ENCODE measurements at places on chromosomes 4 and X. TPM values are rescaled to one million over a fixed set of nuclear protein-coding genes. Genes with fewer than 3 reads are reported as not detected.

ADGRG2 gene
- total RNA-seq = not detected

AMBN gene
- not detected for total RNA-seq

GAGE2A gene
- total RNA-seq = not detected

DNA sequence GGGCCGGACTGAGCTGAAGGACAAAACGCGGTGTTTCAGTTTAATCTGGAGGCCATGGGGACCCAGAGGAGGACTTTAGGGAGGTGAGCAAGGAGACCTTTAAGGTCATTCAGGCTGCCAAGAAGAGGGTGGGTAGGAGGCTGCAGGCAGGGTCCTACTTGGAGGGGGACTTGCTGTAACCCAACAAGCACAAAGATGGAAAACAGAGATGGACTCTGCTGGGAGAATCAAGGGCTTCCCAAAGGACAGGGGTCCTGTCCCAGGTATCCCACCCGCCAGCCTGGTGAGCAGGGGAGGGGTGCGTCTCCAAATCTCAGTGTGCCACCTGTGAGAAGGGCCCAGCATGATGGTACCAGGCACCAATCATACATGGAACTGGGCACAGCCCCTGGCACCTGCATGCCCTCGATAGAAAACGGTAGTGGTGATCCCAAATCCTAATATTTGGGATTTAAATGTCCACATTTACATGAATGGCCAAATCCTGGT, 3.9 kb upstream of the HAUS3 start:
- H3K4me3 ChIP-seq = no peak overlapping the region
- H3K36me3 ChIP-seq = no peaks in the 10 kb centered on the region

NUDT11 gene
- 4.6 TPM for total RNA-seq

DNA sequence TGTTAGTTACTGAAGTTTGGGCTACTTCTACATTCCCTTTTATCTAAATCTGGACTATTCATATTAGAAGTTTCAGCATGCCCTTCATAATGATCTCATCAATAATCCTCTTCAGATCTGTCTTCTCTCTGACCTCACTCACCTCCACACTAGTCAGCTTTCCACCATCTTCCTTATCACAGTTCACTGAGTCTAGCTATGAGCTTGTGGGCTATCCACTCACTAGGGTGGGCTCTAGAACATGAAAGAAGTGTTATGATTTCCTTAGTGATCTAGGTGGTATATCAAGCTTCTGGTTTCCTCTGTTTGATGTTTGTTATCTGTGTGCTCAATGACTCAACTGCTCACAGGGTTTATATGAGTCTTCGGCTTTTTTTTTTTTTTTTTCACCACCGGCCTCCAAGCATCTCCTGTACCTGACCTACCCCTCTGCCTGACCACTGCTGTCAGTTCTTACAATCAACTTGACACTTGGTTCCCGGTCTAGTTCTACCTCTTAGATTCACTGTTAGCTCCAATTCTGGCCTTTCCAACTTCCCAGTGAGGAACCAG, 103.1 kb downstream of the PAPSS1 start:
- H3K4me3 ChIP-seq = no peak overlapping the region
- DNase-seq = no peak
- H3K27me3 ChIP-seq = no peaks in the 10 kb centered on the region
- H3K4me1 ChIP-seq = peaks cover 56% of the 10 kb centered on the region

DNA sequence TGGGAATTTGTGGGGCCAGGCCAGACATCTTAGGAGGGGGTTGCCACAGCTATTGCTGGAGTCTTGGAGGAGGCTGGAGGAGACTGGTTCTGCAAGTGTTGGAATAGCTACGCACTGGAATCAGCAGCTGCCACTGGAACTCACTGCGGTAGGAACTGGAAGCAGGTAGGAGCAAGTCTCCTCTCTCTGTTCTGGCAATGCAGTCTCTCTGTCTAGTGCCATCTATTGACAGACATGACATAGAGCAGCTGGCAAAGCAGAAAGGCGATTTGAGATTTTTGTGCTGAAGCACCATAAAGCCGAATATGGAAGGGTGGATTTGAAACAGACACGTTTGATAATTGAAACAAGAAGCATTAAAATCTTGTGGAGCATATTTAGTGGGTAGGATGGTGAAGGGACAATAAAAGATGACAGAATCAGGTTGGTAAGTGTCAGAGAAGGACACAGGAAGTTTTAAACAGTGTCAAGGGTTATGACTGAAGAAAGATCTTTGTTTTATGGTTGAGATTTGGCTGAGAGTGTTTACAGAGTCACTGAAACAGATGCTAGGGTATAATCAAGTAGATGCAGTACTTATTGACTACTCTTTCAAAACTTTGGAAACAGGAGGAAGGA, 23.5 kb upstream of the SYNPO2 start:
- DNase-seq = peak; percentile 50
- H3K4me3 ChIP-seq = no peak overlapping the region
- peaks cover 2% of the 10 kb centered on the region for H3K27me3 ChIP-seq

DNA sequence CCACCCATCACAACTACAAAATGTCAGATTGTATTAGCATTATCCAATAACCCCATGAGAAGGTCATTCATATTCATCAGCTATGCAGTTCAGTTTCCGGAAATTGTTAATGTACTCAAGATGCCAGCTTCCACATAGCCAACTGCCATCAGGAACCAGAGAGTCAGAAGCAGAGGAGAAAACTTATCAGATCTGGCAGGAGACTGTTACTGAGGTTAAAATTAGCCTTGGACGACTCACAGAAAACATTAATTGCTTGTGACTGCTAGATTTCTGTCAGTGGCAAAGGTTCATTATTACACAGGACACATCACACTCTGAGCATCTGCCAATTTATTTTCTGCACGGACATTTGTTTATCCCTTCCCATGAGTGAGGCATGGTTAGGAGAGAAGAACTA, 352.8 kb downstream of the DHRSX start:
- H3K4me3 ChIP-seq = no peak overlapping the region
- H3K27ac ChIP-seq = no peak overlapping the region
- H3K36me3 ChIP-seq = peaks cover 4% of the 10 kb centered on the region
- DNase-seq = no peak

AFP gene
- 2.5 TPM for total RNA-seq

GRCh38 chrX:147680251-147680650, 231.5 kb upstream of the FMR1 start:
- no peak overlapping the region for H3K4me3 ChIP-seq
- H3K27ac ChIP-seq = no peak overlapping the region
- no peaks in the 10 kb centered on the region for H3K27me3 ChIP-seq
- H3K36me3 ChIP-seq = no peaks in the 10 kb centered on the region

DRP2 gene
- total RNA-seq = 0.55 TPM

- no peak for DNase-seq
- peak overlapping the region; percentile 97 for H3K4me3 ChIP-seq
- H3K36me3 ChIP-seq = peaks cover 65% of the 10 kb centered on the region
- peaks cover 38% of the 10 kb centered on the region for H3K27me3 ChIP-seq
- peak overlapping the region; percentile 99 for H3K27ac ChIP-seq
- H3K4me1 ChIP-seq = peaks cover 37% of the 10 kb centered on the region
Observed at GRCh38 chrX:45768666-45769236, 568.1 kb upstream of the DIPK2B start.

USP17L30 gene
- total RNA-seq = not detected

PCSK1N gene
- total RNA-seq = not detected

KIAA1210 gene
- total RNA-seq = not detected

DNA sequence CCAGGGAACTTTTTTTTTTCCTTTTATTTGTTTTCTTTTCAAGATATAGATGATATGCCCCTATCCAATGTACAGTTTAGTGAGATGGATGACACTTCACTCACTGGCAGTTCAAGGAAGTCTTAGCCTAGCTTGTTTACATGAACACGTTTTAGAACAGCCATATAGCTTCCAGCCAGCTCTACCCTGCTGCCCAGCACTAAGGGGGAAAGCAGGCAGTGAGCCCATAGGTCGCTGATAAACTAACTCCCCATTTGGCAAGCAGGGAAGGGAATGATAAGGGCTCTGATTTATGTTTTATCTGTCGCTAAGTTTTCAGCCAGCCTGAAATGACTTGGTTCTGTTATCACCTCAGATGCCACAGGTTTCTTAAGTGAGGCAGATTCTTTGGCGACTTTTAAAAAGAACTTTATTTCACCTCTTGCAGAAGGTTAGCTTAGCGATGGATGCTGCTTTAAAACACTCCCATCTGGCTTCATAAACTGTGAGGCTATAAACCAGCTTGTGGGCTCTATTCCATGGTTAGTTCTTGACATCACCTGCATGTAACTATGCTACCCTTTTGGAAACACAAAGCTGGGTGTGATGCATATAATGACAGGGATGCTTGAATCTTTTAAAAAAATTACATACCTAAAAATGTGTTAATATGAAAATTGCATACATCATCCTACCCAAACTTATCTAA, 348.4 kb downstream of the FBXO8 start:
- no peaks in the 10 kb centered on the region for H3K36me3 ChIP-seq
- no peaks in the 10 kb centered on the region for H3K4me1 ChIP-seq
- H3K4me3 ChIP-seq = no peak overlapping the region
- H3K27ac ChIP-seq = no peak overlapping the region
- no peak for DNase-seq

- H3K36me3 ChIP-seq = peaks cover 5% of the 10 kb centered on the region
- peaks cover 20% of the 10 kb centered on the region for H3K4me1 ChIP-seq
- H3K27ac ChIP-seq = no peak overlapping the region
Observed at GRCh38 chrX:53075011-53075410, 7.2 kb upstream of the TSPYL2 start.

GRCh38 chr4:4803216-4803911, 56.1 kb upstream of the MSX1 start:
- 0 out of 2 replicates have a peak, but pooled peaks cover 4% of the 10 kb centered on the region for H3K36me3 ChIP-seq
- H3K27me3 ChIP-seq = peaks cover 37% of the 10 kb centered on the region
- peaks cover 16% of the 10 kb centered on the region for H3K4me1 ChIP-seq
- no peak overlapping the region for H3K27ac ChIP-seq
- no peak overlapping the region for H3K4me3 ChIP-seq
- DNase-seq = no peak

SHISA3 gene
- not detected for total RNA-seq

TMPRSS11D gene
- total RNA-seq = not detected

DNA sequence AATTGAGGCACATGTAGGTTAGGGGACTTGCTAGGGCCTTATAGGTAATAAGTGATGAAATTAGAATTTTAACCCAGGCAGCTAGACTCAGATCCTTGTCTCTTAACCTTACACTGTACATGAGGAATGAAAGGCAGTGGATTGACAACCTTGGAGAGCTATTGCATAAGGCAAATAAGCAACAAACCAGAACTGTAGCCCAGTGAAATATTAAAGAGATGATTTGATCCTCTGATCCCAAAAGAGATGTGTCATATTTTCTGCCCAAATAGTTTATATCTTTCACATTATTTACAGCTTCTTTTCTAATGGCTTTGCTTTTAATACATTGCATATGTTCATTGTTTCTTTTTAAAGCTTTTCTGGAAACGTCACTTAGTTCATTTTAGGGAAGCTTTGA, 252.6 kb downstream of the ANK2 start:
- H3K27me3 ChIP-seq = no peaks in the 10 kb centered on the region
- no peak overlapping the region for H3K4me3 ChIP-seq
- no peak overlapping the region for H3K27ac ChIP-seq
- no peaks in the 10 kb centered on the region for H3K36me3 ChIP-seq
- no peaks in the 10 kb centered on the region for H3K4me1 ChIP-seq

TMPRSS11B gene
- not detected for total RNA-seq

S100P gene
- not detected for total RNA-seq

TAF7L gene
- total RNA-seq = 0.26 TPM

VEGFC gene
- 341 TPM for total RNA-seq

DNA sequence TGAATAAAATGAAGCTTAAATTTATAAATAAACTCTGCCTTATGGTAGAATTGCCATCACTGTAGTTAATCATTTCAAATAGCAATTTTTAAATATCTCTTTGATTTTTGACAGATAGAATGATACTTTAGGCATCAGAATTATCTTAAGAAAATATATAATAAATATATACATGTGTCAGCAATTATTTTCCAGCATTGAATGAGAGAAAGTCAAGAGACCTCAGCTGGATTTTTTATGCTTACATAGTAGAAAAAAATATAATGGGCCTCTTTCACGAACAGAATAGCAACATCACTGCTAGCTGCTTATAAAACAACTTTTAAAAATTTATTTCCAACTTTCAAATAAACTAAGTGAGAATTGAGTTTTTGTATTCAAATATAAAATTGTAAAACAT, 424.0 kb upstream of the MAGEB16 start:
- no peak overlapping the region for H3K4me3 ChIP-seq
- H3K4me1 ChIP-seq = no peaks in the 10 kb centered on the region
- H3K27ac ChIP-seq = no peak overlapping the region
- H3K36me3 ChIP-seq = no peaks in the 10 kb centered on the region
- DNase-seq = no peak

DNA sequence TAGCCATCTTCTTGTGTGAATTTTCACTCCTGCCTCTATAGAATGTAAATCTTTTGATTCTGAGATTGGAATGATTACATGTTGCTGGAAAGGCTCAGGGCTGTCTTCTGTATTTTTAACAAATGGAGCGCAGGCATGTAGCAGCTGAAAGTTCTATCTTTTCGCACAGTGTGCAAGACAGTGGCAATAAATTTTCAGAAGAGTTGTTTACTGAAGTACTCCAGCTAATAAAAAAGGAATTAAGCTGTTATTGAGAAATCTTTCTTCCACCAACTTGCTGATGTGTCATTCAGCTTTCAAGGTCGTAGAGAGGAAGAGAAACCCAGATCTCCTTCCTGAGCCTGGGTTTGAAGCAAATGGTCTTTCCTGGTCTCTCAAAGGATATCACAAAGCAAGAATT, 122.0 kb upstream of the PUDP start:
- DNase-seq = peak; percentile 53
- H3K4me3 ChIP-seq = peak overlapping the region; percentile 69

DNA sequence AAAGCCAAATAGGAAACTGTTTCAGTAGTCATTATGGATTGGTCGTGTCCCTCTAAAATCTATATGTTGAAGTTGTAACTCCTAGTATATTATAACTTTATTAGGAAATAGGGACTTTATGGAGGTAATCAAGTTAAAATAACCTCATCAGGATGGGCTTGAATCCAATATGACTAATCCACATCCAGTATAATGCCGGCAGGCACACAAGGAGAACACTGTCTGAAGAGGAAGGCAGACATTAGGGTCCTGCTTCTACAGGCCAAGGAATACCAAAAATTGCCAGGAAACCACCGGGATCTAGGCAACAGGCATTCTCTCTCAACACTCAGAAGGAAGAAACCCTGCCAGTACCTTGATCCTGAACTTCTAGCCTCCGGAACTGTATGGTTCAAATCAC, 130.3 kb downstream of the ATP10D start:
- H3K27me3 ChIP-seq = no peaks in the 10 kb centered on the region
- no peak overlapping the region for H3K27ac ChIP-seq

ARMCX4 gene
- 12.7 TPM for total RNA-seq

FGG gene
- total RNA-seq = not detected

GRCh38 chr4:100106982-100107381, 83.3 kb downstream of the DDIT4L start:
- no peak overlapping the region for H3K27ac ChIP-seq
- no peaks in the 10 kb centered on the region for H3K27me3 ChIP-seq
- DNase-seq = no peak
- H3K4me3 ChIP-seq = no peak overlapping the region
- no peaks in the 10 kb centered on the region for H3K4me1 ChIP-seq
- H3K36me3 ChIP-seq = no peaks in the 10 kb centered on the region

GRCh38 chr4:81565142-81565870, 93.6 kb upstream of the RASGEF1B start:
- DNase-seq = no peak
- no peaks in the 10 kb centered on the region for H3K27me3 ChIP-seq
- no peak overlapping the region for H3K27ac ChIP-seq
- no peaks in the 10 kb centered on the region for H3K4me1 ChIP-seq
- no peaks in the 10 kb centered on the region for H3K36me3 ChIP-seq
- no peak overlapping the region for H3K4me3 ChIP-seq

ACE2 gene
- not detected for total RNA-seq

RASL11B gene
- 0.14 TPM for total RNA-seq

All from HFFc6 (cell line).